ENCODE measurements at places on chromosomes 5 and 9. TPM values are rescaled to one million over a fixed set of nuclear protein-coding genes. Genes with fewer than 3 reads are reported as not detected.

Gene IL13
- not detected for polyA plus RNA-seq

Gene CKMT2
- polyA plus RNA-seq: 4.2 TPM

Gene EXOC3
- 53.1 TPM for polyA plus RNA-seq

Gene PCDHA1
- polyA plus RNA-seq: 0.10 TPM

Gene SLC6A7
- not detected for polyA plus RNA-seq

Gene DNM1
- polyA plus RNA-seq: 76.6 TPM

Gene OCLN
- 49.4 TPM for polyA plus RNA-seq

Gene MEIKIN
- polyA plus RNA-seq: not detected

Gene FBLL1
- 0.55 TPM for polyA plus RNA-seq

DNA sequence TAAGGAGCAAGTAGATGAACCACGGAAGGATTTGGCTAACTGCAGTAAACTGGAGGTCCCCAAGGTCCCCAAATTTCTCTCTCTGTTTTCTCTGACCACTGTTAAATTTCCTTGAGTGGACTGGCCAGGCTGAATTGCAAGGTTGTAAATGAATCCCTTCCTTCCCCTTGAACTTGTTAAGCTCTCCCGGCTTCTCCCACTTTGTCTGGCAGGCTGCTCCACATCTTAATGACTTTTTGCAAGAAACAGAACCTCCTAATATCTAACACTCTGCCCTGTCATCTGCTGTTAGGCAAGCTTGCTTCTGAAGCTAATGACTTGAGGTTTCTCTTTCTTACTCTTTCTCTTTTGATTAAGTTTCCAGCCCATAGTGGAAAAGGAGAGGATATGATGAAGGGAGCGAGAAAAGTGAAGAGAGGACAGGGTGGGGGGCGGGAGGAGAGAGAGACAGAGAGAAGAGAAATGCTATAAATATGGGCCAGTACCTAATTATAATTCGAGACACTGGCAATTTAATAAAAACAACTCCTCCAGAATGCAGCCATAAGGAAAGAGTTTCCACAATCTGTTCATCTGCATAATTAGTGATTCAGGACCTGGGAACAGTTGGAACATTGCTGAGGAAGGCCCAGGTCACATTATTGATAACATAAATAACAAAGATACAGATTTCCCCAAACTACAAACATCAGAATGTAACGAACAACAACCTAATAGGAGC is 437.3 kb upstream of the MPDZ start:
- DNase-seq: peak; percentile 72

DNA sequence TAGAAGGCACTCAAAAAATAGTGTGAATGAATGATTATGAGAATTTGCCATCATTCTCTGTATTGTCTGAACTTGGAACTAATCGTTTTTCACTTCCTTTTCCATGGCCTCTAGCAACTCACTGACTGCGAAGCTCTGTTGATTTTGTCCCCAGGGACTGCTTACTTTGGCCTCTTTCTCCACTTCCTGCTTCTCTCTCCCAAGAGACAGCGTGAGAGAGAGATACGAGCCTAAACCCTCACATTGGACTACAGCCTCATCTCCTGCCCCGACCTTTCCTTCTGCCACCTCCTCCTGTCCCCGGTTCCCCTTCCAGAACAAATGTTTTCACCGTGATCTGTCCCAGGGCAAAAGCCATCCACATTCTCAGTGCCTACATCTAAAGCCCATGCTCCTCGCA is 300.8 kb upstream of the PANK3 start:
- DNase-seq: no peak

- no peak for DNase-seq
These were observed 721 bp downstream of the GIN1 start for GRCh38 chr5:103119070-103119764.

DNA sequence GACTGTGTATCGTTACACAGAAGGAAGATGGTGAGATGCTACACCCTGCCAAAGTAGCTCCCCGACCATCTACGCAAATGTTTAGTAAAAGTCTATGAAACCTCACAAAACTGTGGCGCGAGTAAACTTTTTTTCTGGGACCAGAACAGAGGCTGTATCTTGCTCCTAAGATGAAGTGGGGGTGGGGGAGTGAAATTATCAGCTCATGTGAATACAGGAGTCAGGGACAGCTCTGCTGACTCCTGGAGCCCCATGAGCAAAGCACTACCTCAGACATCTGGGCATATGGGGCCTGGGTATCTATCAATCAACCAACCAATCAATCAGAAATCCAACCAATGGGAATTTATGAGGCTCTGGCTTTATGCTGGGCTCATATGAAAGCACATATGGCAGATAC is 138.6 kb upstream of the RANBP3L start:
- no peak for DNase-seq

- DNase-seq: no peak
These were observed 44.8 kb downstream of the PTPN3 start for GRCh38 chr9:109453210-109453842.

DNA sequence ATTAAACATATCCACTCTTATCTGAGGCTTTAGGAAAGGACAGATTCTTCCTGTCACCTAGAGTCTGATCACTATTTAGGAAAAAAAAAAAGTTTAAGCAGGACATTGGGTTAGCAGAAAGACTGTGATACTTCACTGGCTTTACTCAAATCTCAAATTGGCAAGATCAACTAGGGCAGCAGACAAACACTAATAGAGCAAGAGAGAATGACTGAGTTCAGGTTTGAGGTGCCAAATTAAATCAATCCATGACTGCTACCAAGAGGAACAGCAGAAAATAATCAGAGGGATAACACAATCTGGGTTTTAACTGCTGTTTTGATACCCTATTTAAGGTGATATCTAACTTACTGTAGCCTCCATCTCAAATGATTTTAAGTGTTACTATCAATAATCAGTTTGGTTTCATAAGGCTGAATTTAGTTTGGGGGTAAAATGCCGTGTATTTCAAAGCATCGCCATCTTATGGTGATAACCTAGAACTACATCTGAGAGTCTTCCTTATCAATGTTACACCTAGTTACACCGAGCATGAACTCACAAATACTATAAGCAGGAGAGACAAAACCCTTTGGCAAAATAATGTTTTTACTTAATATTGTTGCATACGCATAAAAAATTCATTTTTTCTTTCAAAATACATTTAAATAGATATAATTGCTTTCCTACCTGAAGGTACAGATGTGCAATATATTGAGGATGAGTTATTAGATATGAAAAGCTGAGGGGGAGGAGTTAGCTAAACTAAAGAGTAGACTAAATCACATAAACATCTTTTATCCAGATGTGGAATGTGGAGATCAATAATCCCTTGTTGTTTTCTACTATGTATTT is 286.4 kb upstream of the CDH12 start:
- DNase-seq: no peak

- no peak for DNase-seq
These were observed 21.1 kb downstream of the PSMB7 start for GRCh38 chr9:124394167-124394566.

DNA sequence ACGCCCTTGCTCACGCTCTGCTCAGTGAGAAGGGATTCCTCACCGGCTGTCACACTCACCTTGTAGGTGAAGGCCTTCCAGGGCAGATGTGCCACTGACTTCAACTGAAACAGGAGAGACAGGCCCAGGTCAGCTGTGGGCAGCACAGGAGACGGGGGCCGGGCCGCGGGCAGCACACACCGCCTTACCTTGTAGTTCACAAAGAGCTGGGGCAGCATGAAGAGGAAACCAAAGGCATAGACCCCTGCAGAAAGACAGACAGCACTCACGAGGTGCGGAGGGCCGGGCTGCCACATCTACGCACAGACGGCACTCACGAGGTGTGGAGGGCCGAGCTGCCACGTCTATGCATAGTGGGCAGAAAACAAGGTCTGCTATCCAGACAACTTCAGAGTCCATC is 23.3 kb downstream of the CLPTM1L start:
- DNase-seq: no peak

DNA sequence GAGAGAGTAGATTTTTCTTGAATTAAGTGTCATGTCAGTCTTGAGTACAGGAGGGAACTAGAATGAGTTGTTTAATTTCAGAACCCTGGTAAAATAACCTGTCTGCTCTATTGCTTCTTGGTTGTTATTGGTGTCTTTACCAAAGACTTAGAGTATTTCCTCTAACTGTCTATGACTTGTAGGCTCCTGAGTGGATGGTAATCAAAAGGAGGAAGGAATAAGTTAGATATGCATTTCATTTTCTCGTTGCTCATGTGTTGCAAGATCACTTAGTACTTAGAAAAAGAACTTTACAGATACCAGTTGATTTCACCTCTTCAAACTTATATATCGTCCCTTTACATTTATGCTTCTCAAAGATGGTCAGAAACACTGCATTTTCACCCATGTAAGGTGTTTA is 31.1 kb downstream of the UHRF2 start:
- DNase-seq: no peak

DNA sequence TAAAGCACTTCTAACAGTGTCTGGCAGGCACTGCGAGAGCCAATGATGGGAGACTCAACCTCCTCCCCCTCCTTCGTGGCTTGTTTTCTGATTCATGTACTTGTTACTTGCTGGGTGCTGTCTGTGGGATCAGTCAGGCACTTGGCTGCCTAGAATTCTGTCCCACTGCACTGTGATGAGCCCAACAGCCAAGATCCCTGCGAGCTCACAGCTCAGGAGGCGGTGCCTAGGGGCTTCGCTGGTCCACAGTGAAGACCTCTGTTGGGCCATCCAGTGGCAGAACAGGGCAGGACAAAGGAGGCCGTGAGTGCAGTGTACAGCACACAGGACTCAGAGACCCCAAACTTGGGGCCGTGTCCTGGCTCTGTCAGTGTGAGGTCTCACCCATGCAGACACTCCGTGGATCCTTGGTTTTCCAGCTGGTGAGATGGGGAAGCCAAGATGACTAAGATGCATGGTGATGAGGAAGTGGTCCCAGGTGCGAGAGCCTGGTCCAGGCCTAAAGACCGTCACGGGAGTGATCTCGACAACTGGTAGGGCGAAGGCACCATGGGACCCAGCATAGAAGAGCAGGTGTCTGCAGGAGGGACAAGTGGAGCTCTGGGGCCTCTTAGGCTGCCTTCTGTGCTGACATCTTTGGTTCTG is 19.5 kb downstream of the MYMK start:
- DNase-seq: no peak

- no peak for DNase-seq
These were observed 627 bp downstream of the ARRDC1 start for GRCh38 chr9:137606005-137606621.

DNA sequence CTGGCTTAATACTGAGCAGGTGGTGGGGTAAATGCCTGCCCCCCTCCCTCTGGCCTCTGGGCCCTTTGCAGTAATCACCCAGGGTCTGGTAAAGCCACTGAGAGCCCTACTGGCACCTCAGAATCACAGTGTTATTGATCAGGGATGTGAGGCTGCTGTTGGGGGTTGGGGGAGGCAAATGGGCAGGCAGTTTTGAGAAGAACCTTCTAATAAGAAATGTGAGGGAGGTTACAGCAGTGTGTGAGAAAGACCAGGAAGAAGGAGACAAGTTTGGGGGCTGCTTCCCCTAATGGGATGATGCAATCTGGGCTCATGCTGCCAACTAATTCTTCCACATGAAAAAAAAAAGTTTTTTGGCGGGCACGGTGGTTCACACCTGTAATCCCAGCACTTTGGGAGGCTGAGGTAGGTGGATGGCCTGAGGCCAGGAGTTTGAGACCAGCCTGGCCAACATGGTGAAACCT is 3.1 kb upstream of the B4GALT7 start:
- DNase-seq: no peak

- no peak for DNase-seq
These were observed 212.1 kb downstream of the ARL15 start for GRCh38 chr5:54098267-54098666.

- DNase-seq: no peak
These were observed 47.7 kb downstream of the ZNF608 start for GRCh38 chr5:124698770-124699169.

GRCh38 chr9:137030006-137030405 is 1.9 kb downstream of the FUT7 start:
- DNase-seq: no peak

- DNase-seq: no peak
These were observed 82.4 kb downstream of the PCSK1 start for GRCh38 chr5:96350678-96351077.

- no peak for DNase-seq
These were observed 344.1 kb downstream of the BNC2 start for GRCh38 chr9:16526380-16526779.

- DNase-seq: no peak
These were observed 65.9 kb upstream of the FCN2 start for GRCh38 chr9:134814598-134815215.

- no peak for DNase-seq
These were observed 6.4 kb downstream of the B4GALT7 start for GRCh38 chr5:177606071-177607051.

DNA sequence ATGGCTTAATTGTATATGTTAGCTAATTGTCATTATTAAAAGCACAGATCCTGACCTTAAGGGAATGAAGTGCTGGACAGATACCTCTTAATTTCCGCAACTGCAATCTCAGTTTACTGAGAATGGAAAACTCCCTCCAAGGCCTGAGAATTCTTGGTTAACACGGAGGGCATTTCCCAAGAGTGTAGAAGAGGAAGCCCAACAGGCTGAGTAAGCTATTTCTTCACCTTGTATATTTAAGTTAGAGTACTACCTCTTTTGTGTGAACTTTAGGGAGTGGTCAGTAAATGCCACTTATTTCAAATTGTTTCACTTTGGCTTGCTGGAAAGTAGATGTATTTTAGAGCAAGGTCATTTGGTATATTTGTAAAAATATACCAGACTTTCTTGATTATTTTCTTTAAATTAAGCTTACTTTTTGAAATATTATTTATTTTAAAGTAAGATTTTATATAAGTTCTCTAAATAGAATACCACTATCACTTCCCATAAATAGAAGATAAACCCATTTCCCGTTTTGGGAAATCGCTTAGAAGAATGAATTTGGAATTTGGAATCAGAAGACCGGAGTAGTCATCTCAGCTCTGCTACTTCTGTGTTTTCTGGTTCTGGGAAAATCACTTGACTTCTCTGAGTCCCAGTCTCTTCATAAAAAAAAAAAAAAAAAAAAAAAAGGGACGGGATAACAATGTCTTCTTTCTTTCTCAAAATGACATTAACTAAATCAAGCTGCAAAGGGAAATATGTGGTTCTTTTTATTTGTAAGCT is 26.0 kb upstream of the C9orf72 start:
- peak; percentile 11 for DNase-seq

DNA sequence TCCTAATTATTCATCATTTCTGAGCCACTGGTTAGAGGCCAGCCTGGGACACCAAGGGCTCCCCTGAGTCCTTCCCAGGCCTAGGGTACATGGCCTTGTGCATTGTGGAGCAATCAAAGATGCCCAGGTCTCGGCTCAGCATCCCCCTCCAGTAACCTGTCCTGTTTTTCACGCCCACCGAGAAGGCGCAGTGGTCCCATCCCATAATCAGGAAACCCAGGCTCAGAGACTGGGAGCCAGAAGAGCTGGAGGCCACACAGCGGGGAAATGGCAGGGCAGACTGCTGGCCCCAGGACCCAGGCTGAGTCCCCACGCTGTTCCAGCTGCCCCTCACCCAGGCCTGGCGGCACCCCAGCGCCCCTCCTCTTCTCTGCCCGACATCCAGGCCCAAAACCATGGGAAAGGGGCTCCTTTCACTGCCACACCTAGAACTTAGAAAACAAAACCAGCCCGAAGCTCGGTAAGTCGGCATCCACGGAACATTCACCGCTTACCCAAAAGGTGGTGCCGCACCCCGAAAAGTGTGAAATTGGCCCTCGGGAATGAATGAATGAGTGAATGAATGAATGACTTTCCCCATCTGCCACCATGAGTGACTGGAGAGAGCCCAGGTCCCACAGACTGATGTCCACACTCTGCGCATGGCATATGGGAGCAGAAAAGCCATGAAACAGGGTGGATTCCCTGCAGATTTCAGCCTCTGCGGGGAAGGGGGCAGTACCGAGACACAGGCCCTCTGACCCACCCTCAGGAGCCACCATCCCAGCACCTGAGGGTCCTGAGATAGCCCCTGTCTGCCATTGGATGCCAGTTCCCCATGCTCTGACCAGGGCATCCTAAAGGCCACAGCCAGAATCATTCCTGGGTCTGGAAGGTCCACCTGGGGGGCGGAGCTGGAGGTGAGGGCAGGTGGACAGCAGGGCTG is 132.5 kb downstream of the OLFM1 start:
- DNase-seq: no peak

All from right lung (tissue), 10 donors.